ENCODE measurements at places on chromosomes 3 and 15.

DNA sequence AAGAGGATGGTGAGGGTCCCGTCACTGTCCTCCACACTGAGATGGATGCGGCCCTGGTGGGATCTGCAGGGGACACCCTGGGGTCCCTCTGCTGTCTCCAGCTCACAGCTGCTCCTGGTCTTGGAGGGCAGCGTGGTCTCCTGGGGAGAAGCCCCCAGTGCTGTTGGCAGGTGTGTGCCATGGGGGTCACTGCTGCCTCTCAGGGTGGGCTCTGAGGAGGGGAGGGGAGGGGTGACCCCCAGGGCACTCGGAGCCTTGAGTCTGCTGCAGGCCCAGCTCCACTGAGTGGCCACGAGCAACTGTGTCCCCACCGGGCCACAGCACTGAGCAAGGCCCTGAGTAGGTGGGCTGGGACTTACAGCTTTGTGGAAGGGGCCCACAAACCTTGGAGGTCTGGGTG is 34.7 kb downstream of the KLHL25 start:
- no peak for DNase-seq

DNA sequence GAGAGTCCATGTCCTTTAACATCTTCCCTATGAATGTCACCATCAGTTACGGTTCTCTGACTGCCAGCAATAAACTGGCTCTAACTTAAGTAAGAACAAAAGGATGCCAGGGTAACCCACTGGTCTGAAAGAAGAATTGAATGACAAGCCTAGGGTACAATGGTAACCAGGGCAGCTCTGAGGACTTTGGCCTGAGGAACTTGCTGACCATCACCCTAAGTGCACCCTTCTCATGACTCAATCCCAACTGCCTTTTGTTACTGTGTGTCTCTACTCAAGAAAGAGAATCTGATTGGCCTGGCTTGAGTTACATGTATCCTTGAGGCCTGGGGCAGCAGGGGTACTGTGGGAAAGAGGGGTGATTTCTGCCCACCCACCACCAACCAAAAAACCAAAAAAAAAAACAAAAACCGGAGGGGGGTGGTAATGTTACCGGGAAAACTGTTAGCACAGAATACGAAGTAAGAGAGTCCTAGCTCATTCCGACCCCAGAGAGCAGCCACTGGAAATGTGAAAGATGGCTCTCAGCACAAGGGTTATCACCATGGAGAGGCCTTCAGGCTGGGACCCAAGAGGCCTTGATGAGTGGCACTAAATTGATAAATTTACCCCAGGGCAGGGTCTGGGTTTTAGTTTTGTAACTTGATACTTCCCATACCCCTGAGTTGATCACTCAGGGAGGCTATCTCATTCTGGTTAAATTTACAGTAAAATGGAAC is 9.3 kb upstream of the SLC28A1 start:
- no peak for DNase-seq

DNA sequence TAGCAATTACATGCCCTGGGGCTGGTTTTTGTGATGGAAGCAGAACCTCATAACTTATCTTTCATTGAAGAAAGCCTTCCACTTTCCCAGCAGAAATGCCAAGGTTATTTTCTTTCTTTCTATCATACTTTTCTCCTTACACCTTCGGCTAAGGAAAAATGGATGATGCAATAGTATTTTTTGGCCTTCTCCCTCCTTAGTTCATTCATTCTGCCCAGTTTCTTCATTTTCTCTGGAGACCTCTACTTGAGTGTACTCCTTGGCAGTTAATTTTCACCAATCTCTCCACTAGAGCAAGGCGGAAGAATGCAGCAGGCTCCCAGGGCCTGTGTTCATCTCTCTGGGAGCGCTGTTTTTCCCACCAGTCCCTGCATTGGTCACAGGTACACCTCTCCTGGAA is 7.6 kb upstream of the P2RY1 start:
- no peak for DNase-seq

GRCh38 chr15:46576646-46577395 is 942.0 kb downstream of the SQOR start:
- no peak for DNase-seq

GRCh38 chr3:77329116-77329515 is 289.2 kb downstream of the ROBO2 start:
- DNase-seq = no peak

DNA sequence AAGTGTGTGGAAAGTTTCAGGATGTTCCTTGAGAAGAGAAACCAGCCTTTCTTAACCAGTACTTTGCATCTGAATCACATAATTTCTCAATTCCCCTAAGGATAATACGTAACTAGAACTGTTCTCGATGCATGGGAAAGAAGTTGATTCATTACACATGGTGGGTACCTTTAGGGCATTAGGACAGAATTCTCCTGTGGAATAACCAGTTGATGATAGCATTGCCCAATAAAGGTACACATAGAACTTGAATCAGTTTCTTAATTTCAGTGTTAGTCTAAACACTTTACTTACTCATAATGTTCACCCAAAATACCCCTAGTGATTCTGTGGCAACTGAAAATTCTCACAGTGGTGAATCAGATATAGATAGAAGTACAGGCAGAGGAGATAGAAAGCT is 1030.9 kb downstream of the ROBO1 start:
- no peak for DNase-seq

GRCh38 chr15:95252404-95252803 is 1021.0 kb downstream of the MCTP2 start:
- DNase-seq = no peak

DNA sequence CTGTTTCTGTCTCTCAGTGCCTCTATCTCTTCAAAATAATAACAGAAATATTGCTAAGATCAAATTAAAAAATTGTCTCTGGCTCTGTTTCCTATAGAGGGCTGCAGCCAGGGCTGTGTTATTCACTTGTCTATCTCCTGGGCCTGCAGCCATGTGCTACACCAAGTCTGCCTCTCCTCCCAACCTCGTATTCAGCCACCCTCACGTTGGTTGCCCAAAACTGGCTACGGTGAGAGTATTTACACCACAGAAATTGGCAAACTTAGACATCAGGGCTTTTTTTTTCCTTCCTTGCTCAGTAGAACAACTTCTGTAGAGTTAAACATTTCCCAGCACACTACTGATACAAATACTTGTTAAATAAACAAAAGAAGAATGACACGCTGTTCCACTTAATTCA is 320.9 kb upstream of the ICE2 start:
- DNase-seq = no peak

- no peak for DNase-seq
Observed at GRCh38 chr3:169195672-169196071, 467.8 kb downstream of the MECOM start.

GRCh38 chr15:42059661-42060476 is 34.5 kb downstream of the PLA2G4D start:
- DNase-seq = peak; percentile 51

DNA sequence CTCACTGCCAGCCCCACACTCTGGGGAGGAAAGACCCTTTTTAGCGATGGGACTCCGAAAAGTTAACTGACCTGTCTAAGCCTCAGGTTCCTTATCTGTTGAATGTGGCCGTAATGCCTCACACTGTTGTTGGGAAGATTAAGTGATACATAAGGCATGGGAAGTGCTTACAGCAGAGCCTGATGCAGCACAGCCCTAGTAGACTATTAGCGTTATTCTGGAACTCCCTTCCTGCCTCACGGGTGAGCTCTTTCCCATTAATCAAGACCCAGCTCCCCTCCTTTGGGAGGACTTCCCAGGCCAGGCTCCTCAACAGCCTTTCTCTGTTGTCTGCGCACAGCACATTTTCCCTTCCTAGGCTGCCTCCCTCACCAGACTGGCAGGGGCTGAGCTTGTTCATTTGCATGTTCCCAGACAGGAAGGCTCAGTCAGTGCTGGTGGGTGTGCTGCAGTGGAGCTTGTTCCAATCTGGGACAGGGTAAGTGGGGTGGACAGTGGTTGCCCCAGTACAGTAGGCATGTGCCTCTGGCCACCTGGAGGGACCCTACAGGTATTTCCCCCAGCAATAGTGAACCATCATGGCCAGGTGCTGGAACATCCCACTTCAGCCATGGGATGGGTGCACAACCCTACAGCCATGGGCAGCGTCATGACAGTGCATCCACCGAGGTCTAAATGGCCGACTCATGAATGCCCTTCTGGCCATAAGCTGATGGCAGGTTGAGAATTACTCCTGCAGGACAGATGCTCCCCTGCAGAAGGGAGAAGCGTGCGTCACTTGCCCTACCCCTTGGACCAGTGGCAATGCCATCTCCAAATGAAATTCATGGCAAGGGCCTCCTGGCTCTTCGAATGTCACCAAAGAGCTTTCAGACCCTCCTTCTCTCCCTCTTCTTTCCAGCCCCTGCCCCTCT is 5.8 kb upstream of the PSTPIP1 start:
- no peak for DNase-seq

DNA sequence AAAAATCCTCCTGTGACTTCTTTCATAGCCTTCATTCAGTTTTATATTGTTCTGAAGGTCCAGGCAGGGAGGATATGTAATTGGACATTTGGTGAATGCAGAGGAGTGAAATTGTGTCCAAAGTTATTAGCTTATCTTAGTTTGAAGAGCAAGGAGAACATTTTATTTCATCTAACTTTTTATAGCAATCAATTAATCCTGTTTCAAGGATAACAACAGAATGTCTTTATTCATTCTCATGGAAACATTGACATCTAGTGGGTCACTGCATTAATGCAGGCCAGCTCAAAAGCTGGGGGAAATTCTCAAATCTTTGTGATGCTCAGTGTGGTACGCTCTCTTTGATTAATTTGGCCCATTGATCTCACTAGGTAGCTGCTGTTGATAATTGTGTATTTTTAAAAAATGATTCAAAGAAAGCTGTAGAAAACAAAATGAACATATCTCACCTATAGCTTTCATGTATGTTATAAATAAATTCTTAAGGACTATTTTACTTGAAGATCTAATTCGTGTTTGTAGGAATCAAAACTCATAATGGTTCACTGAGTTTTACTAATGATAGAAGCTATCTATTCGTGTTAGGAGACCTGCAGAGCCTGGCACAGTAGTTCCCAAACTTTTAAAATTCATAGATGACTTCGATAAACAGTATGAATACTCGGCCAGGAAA is 150.8 kb upstream of the KCNMB2 start:
- DNase-seq = peak; percentile 36

GRCh38 chr15:89227425-89227824 is 6.0 kb upstream of the RLBP1 start:
- no peak for DNase-seq

- no peak for DNase-seq
Observed at GRCh38 chr3:186380622-186381380, 18.8 kb upstream of the DGKG start.

DNA sequence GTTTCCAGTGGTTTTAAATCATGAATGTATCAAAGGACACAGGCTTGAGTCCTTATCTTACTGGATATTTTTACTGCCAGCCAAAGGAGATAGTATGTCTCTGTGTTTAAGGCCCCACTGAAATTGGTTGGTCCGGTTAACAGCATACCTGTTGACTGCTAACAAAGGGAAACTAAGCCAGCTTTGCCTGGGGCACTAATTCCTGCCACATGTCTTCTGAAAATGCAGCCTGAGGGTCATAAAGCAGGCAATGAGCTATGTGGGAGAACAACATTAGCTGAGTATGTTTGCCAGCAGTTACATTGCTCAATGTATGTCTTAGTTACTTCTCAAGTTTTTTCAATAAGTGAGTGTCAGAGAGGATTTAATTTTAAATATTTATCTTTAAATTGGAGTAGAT is 12.4 kb downstream of the PLS1 start:
- DNase-seq = no peak

- no peak for DNase-seq
Observed at GRCh38 chr3:80606073-80606472, 838.3 kb upstream of the ROBO1 start.

GRCh38 chr3:168139947-168140346 is 44.2 kb upstream of the GOLIM4 start:
- DNase-seq = no peak

DNA sequence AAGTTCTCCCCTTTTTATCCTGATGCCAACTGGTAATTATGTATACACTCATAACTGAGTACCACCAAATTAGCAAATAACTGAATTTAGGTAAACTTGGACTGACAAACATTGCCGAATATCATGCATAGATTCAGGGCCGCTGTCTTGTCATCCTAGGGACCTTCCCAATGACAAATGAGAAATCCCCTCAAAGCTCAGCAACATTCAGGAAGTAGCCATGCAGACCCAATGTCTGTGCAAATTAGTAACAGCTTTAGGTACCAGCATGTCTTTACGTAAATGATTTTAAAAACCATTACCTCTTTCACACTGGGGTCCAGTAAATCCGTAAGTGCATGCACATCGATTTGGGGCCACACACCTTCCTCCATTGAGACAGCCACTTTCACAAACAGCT is 49.5 kb downstream of the FBN1 start:
- DNase-seq = no peak

GRCh38 chr15:56821721-56822425 is 88.6 kb upstream of the ZNF280D start:
- peak; percentile 71 for DNase-seq

- DNase-seq = no peak
Observed at GRCh38 chr15:89221543-89221942, at the start of gene RLBP1. TSS of gene RLBP1 (minus strand) at chr15:89221579. CDS start at chr15:89218975, 2,604 bp downstream.

- no peak for DNase-seq
Observed at GRCh38 chr3:55270976-55271375, 216.1 kb downstream of the WNT5A start.

All from right hindlimb (tissue), 1 donor.